ENCODE measurements at places on chromosomes 7 and 10.

GRCh38 chr7:32283546-32283945 is 206.6 kb downstream of the LSM5 start:
- DNase-seq = no peak

- DNase-seq = no peak
Measured at GRCh38 chr10:132725202-132725601, 60.7 kb downstream of the NKX6-2 start.

- no peak for DNase-seq
Measured at GRCh38 chr7:20748853-20749252, 37.8 kb downstream of the SP8 start.

- DNase-seq = no peak
Measured at GRCh38 chr7:152924826-152925411, 165.4 kb downstream of the ACTR3B start.

DNA sequence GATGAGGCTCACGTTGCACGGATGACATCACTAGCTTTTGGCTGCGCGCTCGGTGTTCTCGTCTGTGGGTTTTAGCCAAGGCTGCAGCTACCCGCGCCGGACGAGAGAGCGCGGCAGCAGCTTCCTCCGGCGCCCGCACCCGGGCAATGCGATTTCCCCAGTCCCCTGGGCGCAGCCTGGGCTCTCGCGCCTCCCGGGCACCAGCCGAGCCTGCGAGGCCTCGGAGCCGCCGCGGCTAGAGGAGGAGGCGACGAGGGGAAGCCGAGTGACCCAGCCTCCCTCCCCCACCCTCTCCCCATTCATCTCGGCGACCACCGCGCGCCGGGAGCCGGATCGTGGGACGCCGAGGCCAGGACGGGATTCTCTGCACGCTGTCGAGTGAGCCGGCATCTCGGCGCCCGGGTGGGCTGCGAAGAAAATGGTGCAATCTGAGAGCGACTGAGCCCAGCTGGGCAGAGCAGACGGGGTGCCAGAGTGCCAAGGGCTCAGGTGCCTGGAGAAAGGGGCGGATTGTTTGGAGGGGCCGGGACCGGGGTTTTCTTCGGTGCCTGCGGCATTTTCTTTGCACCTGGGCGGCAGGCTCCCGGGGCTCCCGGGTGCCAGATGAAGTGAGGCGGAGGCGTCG is 1.2 kb upstream of the TMEM178B start:
- peak; percentile 77 for DNase-seq

DNA sequence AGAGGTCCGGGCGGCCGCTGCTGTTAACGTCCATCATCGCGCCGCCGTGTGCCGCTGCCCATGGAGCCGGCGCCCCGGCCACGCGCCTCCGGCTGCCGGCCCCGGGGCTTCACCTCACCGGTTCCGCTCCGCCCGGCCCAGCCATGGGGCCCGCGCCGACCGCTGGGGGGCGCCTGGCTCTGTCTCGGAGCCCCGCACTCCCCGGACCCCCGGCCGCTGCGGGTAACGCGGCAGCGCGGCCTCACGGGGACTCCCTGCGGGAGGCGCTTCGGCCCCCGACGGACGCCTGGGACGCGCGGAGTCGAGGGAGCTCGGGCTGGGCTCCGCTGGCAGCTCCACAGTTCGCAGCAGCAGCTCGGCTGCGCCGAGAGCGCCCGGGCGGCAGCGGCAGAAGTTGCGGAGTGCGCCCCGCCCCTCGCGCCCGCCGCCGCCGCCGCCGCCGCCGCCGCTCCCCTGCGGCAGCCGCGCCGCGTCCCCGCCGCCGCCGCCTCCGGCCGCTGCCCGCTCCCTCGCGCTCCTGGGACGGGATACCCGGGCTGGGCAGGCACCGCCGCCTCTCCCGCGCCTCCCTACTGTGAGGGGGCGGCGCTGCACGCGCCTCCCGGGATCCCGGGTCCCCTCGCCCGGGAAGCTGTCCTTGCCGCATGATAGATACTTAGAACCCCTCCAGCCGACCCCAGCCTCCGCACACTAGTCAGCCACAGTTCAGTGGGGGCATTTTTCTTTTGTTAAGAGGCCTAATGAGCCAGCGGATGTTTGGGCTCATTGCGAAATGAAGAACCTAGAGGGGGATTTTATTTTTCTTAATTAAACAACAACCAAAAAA is at the start of gene HTR7:
TSS of gene HTR7 (minus strand) at position 405 of the 826 bp plus-strand sequence. CDS start at position 37, 368 bp downstream.
- DNase-seq = peak; percentile 62

- no peak for DNase-seq
Measured at GRCh38 chr10:47253030-47253637, 46.9 kb upstream of the GDF10 start.

GRCh38 chr7:33716581-33717477 is 188.5 kb upstream of the BMPER start:
- DNase-seq = no peak

DNA sequence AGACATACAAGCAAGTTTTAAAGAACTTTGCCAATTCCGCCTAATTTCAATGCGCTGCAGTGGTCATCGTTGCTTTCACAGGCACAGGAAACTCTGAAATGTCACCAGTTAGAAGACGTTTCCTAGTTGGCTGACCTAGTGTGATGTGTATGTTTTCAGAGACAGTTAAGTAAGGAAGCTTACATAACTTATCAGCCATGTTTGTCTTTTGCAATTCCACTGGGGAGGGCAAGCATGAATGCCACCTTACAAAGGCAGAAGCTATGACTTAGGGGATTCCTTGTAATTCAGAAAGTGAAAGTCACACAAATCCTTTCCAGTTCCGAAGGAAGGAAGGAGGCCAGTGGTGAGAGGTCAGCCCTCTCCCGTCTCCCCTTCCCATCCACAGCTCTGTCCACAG is 15.0 kb upstream of the NPS start:
- DNase-seq = no peak
